Activated naive CD4-positive, alpha-beta T cell (primary cell): ENCODE measurements at places on chromosomes 12 and 14.

DNA sequence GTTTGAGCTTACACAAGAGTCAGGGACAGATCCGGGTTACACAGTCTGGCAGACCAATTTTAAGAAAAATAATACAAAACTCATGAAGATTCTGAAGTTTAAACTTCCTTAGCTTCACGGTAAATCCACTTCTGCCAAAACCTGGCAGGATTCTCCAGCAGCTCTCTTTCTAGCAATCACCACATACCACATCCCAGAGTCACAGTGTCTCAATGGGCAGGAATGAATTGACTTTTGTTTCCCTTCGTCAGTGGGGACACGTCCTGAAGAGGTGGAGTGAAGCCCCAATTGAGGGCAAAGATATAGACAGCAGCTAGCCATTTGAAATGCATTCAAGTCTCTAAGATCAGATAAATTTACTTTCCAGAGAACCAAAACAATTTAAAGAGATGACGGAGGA lies 117.1 kb upstream of the ARHGAP5 start:
- DNase-seq: no peak

DNA sequence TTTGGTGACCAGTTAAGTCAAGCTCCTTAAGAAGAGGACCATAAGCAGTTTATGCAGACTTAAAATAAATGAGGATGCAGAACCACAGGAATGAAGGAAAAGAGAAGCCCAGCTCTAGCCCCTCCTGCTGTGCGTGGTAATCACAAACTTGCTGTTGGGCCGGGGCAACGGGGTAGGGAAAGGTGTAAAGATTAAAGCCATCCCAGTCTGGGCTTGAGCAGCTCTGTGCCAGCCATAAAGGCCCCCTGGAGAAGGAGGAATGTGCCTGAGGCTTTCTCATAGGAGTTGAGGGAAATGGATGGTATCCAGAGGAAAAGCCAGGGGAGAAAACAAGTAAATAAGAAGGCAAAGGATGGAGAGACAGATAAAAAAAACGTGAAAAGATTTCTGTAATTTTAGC lies 25.1 kb downstream of the TEP1 start:
- DNase-seq: no peak

GRCh38 chr14:58914279-58914855 lies 274.1 kb upstream of the DAAM1 start:
- no peak for DNase-seq

GRCh38 chr12:98769068-98769467 lies 124.0 kb downstream of the APAF1 start:
- DNase-seq: no peak

DNA sequence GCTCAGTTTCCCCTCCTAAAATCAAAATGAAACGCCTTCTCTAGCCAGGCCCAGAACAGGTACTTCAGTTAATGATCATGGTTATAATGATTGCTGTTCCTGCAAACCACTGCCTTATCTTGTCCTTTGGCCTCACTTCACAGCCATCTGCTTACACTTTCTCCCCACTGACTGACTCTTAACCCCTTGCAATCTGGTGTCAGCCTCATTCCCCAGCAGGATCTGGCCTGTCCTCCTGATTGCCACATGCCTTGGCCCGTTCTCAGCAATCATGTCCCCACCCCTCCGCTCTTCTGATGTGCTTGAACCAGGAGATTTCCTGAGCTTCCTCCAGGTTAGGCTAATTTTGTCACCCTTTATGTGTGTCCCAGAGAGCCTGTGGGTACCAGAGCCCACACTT lies 64.5 kb downstream of the KCNA1 start:
- DNase-seq: no peak

- no peak for DNase-seq
Observed at GRCh38 chr12:130141901-130142683, 20.2 kb upstream of the FZD10 start.

DNA sequence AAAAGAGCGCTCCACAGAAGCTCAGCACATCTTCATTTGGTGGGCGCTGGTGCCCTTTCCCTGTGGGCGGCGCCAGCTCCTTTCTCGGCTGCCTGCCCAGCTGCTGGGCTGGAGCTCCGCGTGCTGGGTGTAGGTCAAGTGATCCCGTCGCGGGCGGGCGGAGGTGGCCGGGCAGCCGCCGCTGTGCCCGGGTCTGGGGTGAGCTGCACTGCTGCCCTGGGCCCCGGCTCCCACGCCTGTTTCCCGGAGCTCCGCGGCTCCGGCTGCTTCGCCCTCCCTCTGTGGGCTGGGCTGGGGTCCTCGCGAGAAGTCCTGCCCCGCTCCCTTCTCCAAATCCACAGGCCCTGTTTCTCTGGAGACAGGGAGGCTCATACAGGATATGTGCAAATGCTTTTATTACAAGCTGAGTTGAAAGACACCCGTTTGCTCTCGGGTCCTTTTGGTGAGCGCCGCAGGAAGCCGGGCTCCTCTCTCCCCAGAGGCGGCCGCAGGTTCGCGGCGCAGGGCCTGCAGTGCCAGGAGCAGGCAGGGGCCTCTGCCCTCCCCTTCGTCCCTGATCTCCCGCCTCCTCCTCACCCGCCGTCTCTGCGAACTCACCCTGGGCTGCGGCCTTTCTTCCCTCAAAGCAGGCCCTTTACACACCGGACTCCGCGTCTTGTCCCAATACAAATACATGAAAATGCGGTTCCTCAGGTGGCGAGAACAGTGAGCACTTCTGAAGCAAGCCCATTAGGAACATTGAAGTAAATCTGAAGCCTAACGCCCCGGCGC lies 67.8 kb upstream of the CAPRIN2 start:
- peak; percentile 5 for DNase-seq

DNA sequence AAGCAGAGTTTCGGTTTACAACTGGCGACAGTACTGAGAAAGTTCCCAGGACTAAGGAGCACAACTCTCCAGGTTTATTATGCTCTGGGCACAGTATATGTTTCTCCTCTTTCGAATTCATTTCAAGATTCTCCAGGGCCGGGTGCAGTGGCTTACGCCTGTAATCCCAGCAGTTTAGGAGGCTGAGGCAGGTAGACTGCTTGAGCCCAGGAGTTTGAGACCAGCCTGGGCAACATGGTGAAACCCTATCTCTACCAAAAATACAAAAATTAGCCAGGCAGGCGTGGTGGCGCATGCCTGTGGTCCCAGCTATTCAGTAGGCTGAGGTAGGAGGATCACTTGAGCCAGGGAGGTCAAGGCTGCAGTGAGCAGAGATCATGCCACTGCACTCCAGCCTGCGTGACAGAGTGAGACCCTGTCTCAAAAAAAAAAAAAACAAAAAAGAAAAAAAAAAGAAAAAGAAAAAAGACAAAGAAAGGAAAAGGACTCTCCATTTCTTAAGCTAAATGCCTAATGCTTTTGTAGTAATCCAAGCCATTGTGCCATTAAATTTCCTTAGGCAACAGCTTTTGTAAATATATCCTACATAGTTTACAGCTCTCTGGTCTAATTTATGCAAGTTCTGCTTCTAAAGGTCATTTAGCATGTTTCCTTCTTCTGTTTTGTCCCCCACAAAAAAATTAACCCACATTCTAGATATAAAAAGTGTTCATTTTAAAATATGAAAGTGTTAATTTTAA lies 34.8 kb downstream of the ATL1 start:
- DNase-seq: no peak

DNA sequence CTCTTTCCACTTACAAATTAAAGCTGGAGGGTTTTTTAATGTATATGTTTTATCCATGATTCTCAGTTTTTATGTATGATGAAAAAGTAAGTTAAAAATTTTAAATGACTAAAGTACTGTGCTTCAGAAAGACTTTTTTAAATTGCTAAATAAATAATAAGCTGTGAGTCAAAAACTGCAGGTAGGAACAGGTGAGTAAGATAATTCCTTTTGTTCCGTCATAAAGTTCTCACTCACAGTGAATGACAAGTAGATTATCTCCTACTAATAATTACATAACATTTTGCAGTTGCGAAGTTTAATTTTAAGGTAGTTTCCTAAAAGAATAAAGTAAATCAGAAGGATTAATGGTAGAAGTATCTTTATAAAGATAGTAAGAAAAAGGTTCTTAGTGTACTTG lies 78.0 kb downstream of the PRKCH start:
- DNase-seq: no peak

DNA sequence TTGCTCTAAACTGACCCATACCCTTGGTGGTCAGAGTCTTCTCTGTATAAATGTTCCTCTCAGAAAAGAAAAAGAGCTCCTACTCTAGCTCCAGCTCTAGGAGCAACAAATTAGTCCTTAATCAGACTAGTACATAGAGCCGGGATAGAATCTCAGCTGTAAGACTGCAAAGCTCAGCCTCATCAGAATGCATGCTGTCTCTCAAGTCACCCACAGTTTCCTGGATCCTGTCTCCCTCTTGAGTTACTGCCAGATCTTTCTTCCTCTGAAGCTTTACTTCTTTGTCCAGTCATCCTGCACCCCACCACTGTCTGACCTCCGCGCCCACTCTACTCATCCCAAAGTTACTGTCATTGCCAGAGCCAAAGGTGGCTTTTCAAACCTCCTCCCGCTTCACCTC lies 139.3 kb upstream of the PRMT8 start:
- DNase-seq: no peak

- no peak for DNase-seq
Observed at GRCh38 chr14:74531467-74531866, 37.9 kb downstream of the ISCA2 start.

- DNase-seq: no peak
Observed at GRCh38 chr14:23115039-23115731, 3.9 kb downstream of the CEBPE start.

DNA sequence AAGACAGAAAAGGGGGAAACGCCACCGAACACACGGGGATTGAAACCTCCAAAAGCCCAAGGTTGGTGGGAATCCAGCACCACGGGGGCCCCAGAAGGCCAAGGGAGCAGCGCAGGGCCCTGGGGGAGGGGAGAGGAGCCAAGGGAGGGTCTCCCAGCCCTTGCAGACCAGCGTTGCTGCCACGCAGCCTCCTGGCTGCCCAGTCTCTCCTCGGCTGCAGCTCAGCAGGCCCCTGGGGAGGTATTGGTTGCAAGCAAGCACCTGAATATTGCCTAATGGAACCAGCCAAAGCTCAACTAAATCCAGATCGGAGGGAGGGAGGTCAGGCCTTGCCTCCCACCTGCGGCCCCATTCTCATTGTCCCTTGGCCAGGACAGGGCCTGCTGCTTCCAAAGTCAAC lies 15.8 kb downstream of the TMEM229B start:
- no peak for DNase-seq

- no peak for DNase-seq
Observed at GRCh38 chr12:25459541-25459951, 93.5 kb downstream of the LMNTD1 start.

GRCh38 chr14:60691383-60692113 lies 32.6 kb downstream of the SIX4 start:
- no peak for DNase-seq

GRCh38 chr12:85711735-85712390 lies 124.3 kb downstream of the RASSF9 start:
- no peak for DNase-seq

- DNase-seq: no peak
Observed at GRCh38 chr14:60771117-60771516, 36.6 kb downstream of the MNAT1 start.

GRCh38 chr12:107653519-107653918 lies 32.1 kb upstream of the PWP1 start:
- DNase-seq: no peak

- DNase-seq: no peak
Observed at GRCh38 chr12:113861708-113862312, 104.3 kb downstream of the RBM19 start.

DNA sequence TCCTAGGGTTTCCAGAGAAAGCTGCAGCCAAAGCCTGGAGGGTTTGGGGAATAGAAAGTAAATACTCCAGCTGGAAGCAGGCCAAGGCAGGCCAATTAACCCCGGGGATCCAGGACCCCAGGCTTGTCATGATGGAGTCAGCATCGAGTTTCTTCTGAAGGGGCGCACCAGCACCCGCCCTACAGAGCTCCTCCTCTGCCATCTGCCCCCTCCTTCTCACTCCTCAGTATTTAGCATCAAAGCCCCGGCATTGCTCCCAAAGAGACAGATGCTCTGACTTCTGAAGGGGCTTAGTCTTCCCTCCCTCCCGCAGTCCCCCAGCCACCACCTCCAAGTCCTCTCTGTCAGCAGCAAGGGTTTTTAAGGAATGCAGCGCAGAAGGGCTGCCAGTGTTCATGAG lies 285.1 kb upstream of the NOS1 start:
- no peak for DNase-seq

- DNase-seq: no peak
Observed at GRCh38 chr14:93109572-93110481, 5.9 kb downstream of the ITPK1 start.

GRCh38 chr12:47835831-47836155 lies 16.1 kb upstream of the HDAC7 start:
- no peak for DNase-seq

- no peak for DNase-seq
Observed at GRCh38 chr12:11959117-11959823, 111.5 kb upstream of the BCL2L14 start.

- DNase-seq: no peak
Observed at GRCh38 chr12:114670291-114670980, 13.5 kb downstream of the TBX3 start.

DNA sequence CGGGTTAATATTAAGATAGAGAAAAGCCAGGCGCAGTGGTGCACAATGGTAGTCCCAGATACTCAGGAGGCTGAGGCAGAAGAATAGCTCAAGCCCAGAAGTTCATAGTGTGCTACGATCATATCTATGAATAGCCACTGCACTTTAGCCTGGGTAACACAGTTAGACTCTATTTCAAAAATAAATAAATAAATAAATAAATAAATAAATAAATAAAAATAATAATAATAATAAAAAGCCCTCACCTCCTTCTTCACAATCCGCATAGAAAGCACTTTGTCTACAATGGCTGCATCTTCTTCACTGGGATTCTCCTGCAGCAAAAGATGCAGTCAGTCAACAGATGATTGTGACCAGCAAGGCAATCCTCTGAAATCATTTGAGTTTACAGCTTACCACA lies 31.5 kb upstream of the SUPT16H start:
- no peak for DNase-seq

- no peak for DNase-seq
Observed at GRCh38 chr12:92482599-92482998, 220.2 kb upstream of the PLEKHG7 start.

DNA sequence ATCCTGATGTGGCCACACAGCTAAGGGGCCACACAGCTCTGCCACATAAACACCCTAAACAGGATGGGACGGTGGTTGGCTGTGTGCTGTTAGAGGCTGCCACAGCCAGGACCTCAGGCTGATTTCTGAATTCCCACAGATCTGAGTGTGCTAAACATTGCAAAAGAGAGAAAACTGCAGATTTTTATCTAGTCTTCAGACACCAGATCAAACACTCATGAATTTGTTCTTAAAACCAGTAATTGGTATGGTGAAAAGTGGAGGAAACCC lies 190.7 kb downstream of the MON2 start:
- no peak for DNase-seq

GRCh38 chr12:116420227-116420880 lies 138.8 kb upstream of the MAP1LC3B2 start:
- no peak for DNase-seq

DNA sequence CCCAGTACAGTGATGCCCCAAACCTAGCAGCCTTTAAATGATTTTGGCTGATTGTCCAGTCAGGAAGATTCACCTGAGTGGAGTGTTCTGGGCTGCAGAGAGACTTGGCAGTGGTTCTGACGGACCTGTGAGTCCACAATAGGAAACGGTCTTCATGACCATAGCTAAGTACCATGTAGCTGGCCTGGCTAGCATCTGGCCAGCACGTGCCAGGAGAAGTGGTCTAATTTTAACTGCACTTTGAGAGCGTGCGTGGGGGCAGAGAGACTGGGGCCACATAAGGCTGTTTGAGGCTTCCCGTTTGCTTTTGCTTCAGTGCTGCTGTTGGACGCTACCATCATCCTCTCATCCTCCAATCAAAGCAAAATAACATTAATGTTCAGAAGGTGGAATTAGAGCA lies 54.7 kb downstream of the PPM1A start:
- DNase-seq: no peak
